ENCODE measurements at places on chromosomes 6 and 20.

DNA sequence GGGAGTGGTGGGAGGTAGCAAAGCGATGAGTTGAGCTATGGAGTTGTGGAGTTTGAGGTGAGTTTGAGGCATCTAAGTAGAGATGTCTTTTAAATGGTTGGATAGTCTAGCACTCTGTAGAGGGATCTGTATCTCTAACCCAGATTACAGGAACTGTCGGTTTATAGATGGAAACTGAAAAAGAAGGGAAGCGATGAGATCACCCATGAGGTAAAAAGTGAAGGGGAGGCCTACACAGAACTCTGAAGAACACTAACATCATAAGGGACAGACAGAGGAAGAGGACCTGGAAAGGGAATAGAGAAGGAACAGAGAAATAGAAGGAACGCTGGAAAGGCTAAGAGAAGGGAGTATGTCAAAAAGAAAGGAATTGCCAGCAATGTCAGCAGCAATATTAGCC is 2.5 kb downstream of the HINT3 start:
- no peak for DNase-seq

DNA sequence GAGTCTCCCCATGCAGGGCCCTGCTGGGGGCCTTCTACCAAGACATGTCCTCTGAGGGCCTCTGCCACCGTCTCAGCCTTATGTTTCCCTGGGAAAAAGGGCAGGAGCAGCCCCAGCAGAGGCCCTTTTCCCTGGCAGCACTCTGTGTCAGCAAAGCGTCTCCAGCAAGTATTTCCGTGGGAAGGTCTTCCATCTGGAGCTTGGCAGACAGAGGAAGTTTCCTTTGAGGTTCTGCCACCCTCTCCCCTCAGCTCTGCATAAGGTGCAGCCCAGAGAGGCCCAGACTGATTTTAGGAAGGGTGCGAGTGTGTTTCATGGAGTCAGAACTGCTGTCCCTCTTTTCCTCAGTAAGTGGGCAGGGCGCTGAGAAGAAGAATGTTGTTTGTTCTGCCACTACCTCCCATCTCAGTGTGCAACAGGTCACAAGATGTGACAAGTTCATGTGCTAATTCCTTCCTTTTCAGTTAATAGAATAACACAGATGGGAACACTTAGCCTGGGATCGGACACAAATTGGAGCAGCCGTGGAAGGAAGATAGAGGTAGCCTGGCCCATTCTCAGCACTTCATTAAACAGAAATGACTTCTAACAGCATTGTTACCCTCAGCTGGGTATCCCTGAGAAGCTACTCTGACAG is 784.4 kb downstream of the MAFB start:
- DNase-seq, result no peak

DNA sequence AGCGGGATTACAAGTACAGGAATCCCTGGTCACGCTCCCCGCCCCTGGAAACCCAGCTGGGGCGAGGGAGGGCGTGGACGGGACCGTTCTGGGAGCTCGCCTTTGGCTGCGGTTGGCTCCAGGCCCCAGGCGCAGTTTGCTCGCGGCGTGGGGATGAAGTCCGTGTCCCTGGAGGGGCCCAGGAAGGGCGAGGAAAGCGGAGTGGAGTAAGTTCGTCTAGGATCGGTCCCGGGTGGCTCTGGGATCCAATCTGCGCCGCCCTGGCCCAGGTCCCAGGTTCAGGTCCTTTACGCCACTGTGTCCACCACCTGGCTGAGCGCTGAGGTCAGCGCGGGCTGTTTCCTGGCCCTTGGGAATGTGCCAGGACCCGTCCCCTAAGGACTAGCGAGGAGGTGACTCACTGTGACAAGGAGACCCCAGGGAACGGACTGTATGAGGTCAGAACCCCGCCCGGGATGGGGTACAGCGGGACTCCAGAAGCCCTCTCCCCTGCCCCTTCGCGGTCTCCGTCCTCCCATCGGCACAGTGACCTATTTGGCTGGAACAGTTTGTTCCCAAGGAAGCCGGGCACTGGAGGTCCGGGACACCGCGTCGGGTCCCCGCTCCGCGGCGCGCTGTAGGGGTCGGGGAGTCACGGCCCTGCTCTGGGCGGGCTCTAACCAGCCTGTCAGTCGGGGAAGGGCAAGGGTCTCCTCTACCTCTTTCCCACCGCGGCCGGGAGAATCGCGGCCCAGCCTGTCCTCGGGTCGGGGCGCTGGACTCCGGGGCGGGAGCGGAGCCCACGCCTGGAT is 724 bp downstream of the CDKN1A start:
- DNase-seq, result no peak

GRCh38 chr20:62636446-62636845 is 5.9 kb upstream of the SLCO4A1 start:
- no peak for DNase-seq

DNA sequence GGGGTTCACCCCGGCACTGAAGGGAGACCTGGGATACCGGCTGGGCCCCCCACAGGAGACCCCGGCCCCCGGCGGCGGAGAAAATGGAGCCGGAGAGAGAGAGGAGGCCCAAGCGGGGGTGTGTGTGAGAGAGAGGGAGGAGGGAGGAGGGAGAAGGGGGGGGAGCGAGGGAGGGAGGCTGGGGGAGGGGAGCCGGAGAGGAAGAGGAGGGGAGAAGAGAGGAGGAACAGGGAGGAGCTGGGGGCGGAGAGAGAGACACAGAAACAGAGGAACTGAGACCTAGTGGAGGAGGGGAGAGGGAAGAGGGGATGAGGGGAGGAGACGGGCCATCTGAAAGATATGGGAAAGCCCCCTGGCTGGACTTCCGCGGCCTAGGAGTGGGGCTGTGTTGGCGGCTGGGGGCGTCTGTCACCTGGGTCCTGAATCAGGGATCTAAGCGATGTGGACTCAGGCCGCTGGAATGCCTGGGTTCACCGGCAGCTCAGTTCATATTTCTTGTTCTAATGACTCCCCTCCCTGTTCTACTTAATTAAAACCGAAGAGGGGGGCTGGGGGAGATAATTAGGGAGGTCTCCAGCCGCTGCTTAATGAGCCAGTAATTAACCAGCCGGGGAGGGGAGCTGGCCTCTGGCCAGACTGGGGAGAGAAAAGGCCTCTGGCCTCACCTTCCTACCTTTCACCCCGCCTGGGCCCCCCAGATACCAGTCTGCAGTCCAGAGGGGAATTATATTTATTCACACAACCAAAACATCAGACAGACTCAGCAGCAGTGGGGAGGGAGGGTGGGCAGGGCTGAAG is at the start of gene PBX2:
PBX2 (minus strand) TSS at position 149 of the 798 bp plus-strand sequence. CDS start 287 bp downstream, outside the sequence.
- DNase-seq, result peak; percentile 52

DNA sequence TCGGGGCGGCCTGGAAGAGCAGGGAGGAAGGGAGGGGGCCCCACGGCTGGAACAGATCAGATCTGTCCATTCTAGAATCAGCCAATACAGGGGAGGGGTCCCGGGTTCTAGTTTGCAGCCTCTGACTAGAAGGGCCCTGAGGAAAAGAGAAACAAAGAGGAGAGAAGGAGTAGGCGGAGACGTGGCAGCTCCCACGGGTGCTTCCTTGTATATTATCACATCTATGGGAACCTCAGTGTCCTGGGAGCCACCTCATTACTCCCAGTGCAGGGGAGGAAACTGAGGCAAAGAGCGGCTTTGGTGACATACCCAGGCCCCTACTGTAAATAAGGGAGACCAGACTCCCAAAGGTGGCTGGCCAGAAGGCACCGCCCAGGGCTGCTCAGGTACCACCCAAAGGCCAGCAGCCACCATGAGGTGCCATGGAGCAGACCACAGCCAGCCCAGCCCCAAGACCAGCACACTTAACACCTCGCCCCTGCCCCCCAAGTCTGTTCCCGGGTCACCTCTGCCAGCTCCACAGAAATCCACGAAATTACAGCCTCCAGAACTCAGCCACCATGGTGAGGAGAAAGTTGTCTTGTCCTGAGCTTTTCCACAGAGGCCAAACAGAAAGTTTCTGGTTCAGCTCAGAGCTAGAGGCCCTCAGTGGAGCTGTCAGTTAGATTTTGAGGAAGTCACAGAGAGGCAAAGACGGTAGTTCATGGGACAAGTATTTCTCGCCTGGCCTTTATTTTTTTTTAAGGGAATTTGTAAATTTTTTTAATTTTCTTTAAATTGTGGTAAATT is 2.1 kb downstream of the ZC3H12D start:
- no peak for DNase-seq

- DNase-seq, result no peak
These were observed 9.0 kb upstream of the MRGBP start for GRCh38 chr20:62787321-62787720.

DNA sequence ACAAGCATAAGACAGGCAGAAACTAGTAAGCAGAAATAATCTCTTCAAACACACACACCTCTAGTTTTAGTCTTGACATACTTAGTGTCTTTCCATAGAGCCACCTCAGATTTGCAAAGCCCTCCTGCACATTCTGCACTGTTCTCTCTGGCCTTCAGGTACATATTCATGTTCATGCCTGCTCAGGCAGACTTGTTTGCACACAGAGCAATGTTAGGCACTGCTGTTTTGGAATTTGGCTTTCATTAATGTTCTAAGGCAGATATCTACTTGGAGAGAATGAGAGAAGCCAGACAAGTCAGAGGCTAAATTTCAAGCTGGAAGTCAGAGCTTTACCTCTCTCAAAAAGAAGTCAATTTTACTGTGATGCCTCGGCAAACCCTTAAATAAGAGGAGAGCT is 21.3 kb upstream of the DST start:
- no peak for DNase-seq

DNA sequence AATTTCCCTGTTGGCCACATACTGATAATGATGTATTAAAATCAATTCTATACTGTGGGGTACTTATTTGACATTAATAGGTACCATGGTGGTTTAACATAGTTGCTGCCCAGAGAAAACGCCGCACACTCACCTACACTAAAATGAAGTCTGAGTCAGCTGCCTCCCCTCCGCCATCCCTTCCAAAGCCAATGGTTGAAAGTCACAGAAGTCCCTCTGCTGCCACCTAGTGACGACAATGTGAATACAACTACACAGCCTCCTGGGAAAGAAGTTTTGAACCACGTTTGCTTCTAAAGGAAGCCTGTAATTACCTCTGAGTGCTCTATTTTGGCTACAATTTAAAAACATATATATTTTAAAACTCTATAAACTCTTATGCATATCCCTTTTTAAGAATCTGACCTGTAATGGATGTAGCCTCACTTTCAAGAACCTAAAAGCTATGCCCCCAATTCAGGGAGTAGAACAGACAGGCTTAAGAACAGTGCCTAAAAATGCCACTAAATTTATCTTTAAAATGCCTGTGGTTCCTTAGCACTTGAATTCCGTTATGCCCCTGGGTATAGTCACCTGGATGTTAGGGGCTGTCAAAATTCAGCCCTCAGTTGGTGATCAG is 20.6 kb upstream of the ECI2 start:
- peak; percentile 20 for DNase-seq

- DNase-seq, result no peak
These were observed 198.7 kb upstream of the ASCC3 start for GRCh38 chr6:101079696-101080270.

GRCh38 chr6:125789167-125789566 is 1.6 kb upstream of the NCOA7 start:
- DNase-seq, result no peak

DNA sequence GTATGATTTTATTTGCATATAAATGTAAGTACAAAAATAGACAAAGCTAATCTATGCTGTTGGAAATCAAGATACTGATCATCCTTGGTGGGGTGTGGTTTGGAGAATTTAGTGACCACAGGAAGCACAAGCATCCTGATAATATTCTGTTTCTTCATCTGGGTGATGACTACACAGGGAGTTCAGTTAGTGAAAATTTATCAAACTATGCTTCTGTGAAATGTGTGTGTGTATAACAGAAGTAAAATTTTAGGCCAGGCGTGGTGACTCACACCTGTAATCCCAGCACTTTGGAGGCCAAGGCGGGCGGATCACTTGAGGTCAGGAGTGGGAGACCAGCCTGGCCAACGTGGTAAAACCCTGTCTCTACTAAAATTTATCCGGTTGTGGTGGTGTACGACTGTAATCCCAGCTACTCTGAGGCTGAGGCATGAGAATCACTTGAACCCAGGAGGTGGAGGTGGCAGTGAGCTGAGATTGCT is 20.6 kb downstream of the ENPP3 start:
- DNase-seq, result no peak

DNA sequence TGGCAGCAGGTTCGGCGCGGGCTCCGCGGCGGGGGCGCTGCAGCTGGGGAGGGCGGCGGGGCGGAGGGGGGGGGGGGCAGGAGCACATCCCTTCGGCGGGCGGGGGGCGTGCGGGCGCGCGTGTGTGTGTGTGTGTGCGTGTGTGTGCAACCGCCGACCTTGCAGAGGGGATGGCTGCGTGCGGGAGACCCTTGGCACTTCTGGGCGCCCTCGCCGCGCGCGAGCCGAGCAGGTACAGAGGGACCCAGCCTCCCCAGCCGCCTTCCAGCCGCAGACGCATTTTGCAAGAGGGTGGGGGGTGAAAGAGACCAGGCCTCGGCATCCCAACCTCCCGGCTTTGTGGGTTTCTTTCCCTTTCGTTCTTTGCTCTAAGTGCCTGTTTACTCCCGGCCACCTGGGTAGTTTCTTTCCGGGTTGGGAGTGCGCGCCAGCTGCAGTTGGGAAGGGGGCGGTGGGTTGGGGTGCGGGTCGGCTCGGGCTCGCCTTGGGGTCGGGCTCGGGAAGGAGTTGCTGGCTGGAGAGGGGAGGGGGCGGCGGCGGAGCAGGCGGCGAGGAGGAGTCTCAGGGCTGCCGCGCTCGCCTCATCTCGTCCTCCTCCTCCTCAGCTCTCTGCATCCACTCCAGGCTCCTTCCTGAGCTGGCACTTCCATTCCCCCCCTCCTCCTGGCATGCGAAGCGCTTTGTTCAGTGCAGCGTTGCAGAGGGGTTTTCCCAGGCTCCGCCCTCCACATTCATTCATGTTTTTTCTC is 620 bp downstream of the HIVEP1 start:
- no peak for DNase-seq

- DNase-seq, result no peak
These were observed 6.6 kb downstream of the HTR1B start for GRCh38 chr6:77456531-77457248.

GRCh38 chr6:147217840-147218404 is 13.7 kb downstream of the STXBP5 start:
- no peak for DNase-seq

DNA sequence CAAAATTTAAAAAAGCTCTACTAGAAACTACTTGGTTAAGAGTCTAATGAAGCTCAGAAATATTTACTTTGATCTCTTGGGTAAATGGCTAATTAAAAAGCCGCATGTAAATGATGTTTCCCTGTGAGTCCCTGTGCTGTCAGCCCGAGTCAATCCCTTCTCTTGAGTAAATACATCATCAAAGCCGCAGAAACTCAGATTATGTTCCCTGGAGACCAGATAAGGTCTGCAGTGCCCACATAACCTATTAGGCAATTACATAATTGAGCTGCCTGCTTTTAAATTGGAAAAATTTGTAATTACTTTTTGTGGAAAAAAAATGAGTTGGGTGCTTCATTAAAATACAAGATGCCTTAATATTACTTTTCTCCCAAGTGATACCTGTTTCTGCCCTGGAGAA is 83.1 kb downstream of the KIZ start:
- no peak for DNase-seq

GRCh38 chr6:124963416-124963785 is 1.2 kb downstream of the RNF217 start:
- no peak for DNase-seq
